Smooth muscle cell of the brain vasculature (primary cell): ENCODE measurements at places on chromosomes 11 and 22.

- DNase-seq = no peak
Measured at GRCh38 chr11:94433049-94433448, 31.8 kb upstream of the GPR83 start.

- no peak for DNase-seq
Measured at GRCh38 chr11:132718711-132719671, 813.3 kb downstream of the OPCML start.

DNA sequence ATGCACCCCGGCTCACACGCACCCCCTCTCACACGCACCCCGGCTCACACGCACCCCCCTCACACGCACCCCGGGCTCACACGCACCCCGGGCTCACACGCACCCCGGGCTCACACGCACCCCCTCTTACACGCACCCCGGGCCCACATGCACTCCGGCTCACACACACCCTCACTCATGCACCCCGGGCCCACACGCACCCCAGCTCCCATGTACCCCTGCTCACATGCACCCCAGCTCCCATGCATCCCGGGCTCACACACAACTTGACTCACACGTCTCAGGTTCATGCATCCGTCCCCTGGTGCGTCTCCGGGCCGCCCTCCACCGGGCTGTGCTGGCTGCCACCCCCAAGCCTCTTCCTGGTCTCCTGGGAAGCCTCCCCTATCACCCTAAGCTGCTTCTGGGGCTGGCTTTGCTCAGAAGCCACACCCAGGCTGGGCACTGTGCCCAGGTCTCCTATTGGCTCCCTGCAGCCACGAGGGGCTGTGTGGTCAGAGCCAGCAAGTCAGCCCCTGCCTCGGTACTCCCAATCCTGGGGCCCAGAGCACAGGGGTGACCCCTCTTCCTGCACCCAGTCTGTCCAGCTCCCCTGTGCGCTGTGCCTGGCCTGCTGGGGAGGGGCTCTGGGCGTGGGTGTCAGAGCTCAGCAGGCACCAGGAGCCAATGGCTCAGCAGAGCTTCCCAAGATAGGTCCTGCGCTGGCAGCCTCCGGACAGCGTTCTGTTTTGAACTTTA is 16.9 kb downstream of the TSPAN4 start:
- no peak for DNase-seq

DNA sequence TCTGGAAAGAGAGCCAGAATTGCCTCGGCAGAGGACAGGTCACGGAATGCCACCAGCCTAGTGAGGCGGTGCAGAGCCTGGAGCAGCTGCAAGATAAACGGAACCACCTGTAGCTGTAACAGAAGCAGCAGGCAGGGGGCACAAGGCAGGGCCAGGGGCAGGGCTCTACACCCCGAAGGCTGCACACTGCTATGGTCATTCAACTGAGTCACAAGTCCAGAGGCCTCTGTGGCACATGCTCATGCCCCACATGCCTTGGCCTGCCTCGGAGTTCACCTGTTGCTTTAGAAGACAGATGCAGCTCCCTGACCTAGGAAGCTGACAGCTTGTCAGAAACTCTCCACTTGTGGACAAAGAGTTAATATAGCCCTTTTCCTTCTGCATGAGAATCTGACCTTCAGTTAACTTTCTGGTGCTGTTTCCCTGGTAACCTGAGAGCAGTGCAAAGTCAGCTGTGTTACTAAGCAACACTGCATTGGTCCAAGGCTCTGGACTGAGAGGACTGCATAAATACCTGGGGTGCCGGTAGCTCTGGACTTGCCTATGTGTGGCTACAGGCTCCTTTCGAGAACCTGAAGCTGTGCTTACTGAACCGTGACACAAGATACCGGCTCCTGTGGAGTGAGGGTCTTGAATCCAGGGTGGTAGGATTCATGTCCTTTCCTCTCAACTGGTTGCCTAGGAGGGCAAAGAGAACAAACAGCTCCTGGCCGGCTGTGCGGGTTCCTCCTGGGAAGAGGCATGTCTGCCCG is 10.5 kb downstream of the COMMD9 start:
- DNase-seq = no peak

DNA sequence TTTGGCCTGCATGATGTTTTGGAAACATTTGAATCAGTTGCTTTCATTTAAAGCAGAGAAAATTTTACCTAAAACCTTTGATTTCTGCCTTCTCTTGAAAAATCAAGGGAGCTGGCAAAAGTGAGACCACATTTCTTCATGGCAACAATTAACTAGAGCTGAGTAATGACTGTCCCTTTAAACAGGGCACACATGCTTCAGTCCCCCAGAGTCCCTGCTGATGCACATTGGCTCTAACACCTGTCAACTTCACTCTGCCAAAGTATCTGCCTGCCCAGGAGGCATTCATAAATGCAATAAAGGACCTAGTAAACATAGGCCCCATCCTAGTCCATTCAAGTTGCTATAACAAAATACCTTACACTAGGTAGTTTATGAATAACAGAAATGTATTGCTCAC is 87.1 kb upstream of the LDLRAD3 start:
- DNase-seq = no peak

DNA sequence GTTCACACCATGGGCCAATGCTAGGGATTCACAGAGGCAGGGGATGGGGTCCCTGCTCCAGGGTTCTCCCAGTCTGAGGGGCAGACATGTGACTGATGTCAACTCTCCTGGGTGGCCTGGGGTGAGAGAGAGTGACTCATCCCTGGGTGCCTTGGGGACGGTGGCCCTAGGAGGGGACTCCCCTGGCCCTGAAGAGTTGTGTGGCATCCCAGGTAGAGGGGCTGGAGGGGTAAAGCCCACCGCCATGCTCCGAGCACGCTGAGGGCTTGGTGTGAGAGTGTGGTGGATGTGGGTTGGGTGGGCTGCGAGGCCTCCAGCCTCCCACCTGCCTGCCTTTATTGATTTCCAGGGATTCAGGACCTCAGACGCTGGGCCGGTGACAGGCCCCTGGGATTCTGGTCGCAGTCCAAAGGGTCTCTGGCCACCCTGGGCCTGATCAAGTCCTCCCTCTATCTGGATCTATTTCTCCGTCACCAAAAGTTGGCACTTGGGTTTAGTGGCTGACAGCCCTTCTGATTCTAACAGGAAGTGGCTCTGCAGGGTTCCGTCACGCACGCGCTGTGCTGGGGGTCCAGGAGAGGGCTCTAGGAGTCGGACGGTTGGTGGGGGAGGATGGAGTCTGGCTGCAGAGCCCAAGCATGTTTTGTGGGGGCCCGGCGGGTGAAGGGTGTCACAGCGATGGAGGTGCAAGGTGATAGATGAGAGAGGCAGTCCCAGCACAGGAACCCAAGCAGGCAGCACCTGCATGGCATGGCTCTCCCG is 27.3 kb upstream of the WNT7B start:
- no peak for DNase-seq

DNA sequence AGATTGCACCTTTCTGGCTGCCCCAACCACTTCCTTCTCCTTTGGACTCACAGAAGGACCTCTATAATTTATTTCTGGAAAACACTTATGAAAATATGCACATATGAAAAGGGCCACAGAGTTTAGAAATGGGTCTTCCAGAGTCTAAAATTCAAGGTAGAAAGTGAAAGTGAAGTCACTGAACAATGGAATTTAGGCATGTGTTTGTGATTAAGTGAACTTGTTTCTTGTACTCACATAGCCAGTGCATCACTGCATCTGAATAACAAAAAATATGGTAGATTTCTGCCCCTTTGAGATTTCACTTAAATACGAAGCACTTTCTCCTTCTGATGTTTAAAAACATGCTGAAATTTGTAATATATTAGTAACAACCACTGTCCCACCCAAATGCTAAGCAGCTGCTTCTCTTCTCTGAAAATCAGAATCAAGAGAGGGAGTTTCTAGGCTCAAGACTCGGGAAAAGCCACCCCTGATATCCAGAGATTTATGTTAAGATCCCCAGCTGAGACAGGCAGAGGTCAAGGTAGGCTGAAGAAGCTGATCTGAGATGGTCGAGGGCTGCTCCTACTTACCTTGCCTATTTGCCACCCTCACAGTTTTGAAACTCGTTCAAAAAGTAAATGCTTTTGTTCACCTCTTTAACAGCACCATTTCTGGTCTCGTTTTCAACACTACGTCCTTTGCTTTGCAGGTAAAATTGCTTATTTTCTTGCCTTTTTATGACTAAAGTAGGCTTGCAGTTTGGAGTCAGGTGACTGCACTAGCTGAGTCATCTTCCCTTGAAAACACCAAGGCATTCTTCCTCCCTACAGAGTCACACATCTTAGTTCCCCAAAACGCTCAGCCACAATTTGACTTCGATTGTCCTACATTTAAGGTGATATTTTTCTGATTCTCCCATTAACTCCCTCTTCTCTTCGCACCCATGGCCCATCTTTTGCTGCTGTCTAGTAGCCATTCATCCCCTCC is at the start of gene XKR3:
TSS of gene XKR3 (minus strand) at position 696 of the 972 bp plus-strand sequence. CDS start 17,338 bp downstream, outside the sequence.
- DNase-seq = no peak

DNA sequence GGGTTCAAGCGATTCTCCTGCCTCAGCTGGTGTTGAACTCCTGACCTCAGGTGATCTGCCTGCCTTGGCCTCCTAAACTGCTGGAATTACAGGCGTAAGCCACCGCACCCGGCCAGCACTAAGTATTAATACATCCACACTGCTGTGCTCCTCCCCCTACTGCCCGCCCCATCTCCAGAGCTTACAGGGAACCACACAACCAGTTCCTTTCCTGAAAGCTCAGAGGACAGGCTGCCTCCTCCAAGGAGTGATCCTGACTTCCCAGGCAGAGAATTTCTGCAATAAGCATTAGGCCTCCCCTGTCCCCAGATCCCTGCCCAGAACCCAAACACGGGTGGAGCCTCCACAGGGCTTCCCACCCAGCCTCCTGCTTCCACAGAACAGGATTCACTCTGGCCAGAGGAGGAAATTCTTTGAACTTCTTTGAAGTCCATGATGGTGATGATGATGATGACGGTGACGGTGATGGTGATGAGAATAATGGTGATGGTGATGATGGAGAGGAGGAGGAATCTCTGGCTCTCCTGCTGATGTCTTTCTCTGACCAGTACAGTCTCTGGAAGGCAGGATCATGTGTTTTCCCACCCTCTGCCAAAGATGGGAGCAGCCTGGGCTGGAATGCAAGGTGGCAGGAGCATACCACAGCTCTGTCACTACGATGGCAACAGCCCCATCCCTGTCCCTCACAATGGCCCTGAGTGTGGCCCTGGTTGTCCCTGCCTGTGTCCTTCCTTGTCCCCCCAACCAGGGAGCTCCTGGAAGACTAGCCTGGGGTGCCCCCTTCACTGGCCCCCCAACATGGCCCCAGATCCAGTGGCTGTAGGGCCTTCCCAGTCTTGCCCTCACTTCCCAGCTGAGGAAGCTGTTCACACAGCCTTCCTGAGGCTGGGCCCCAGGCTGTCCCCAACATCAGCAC is 33.5 kb upstream of the CSNK1E start:
- no peak for DNase-seq

GRCh38 chr11:43541993-43542392 is 138.5 kb upstream of the HSD17B12 start:
- no peak for DNase-seq

DNA sequence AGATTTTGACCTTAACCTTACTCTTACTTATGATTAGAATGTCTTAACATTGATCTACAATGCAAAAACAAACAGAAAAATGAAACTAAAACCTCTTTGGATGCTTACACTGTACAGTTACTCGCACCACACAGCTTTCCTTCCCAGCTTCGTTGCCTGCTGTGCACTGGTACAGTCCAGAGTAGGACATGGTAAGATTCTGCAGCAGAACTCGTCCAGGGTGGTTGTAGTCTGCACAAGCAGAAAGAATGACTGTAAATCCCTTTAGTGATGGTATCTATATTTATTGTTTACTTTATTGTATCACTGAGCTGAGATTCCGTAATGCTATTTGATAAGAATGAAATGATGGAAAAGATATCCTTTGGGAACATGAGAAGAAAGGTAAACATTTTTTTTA is 21.0 kb upstream of the HSPA8 start:
- DNase-seq = no peak

GRCh38 chr22:30214703-30215407 is 31.7 kb downstream of the LIF start:
- no peak for DNase-seq

DNA sequence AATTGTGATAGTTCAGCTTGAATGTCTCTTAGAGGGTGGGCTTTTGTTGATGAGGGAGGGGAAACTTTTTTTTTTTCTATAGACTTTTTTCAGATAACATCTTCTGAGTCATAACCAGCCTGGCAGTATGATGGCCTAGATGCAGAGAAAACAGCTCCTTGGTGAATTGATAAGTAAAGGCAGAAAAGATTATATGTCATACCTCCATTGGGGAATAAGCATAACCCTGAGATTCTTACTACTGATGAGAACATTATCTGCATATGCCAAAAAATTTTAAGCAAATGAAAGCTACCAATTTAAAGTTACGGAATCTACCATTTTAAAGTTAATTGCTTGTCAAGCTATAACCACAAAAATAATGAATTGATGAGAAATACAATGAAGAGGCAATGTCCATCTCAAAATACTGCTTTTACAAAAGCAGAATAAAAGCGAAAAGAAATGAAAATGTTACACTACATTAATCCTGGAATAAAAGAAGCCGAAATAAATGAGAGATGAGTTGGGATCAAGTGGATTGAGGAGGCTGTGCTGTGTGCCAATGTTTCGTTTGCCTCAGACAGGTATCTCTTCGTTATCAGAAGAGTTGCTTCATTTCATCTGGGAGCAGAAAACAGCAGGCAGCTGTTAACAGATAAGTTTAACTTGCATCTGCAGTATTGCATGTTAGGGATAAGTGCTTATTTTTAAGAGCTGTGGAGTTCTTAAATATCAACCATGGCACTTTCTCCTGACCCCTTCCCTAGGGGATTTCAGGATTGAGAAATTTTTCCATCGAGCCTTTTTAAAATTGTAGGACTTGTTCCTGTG is 3.9 kb downstream of the MALAT1 start:
- DNase-seq = no peak

GRCh38 chr11:112307616-112308015 is 47.0 kb upstream of the PLET1 start:
- no peak for DNase-seq

GRCh38 chr11:67642173-67643120 is 2.9 kb upstream of the TBX10 start:
- no peak for DNase-seq

DNA sequence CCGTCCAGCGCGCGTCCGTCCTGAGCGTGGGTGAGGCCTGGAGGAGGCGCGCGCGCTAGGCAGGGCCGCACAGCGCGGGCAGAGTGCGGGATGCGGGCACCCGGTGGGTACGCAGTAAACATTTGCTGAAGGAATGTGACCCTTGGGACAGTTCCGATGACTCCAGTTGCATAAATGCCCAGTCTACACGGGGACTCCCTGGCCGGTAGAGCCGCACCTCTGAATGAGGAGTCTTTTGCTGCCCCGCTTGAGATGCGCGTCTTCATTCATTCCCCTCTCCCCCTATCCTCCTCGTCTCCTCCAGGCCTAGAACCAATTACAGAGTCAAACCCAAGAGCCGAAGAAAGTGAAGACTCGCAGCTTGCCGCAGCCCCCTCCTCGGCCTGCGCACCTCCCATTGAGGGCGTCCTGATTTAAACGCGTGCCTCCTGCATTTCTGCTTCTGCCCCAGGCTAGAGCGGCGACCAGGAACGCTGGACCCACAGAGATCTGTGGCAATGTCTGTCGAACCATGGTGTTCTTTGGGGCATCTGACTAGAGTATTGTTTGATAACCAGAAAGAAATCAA is 729 bp upstream of the CHKB start:
- DNase-seq = no peak

DNA sequence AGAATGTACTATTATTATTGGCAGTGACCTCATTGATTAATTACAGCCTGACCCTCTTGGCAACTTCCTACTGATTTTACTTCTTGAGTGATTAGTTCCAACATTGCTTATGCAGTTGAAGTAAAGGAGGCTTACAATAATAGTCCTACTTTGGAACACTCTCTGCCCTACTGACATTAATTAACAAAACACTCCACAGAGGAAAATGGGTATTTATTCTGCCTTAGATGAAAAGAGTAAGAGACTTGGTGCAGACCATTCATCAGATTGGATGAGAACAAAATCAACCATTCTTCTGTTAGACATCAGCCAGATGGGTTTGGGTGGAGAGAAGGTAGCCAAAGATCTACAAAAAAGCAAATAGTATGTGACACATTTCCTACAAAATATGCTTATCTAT is 363.8 kb downstream of the FAT3 start:
- DNase-seq = no peak
